Kasumi-1 (cell line): ENCODE measurements at places on chromosomes 16 and 17.

GRCh38 chr17:64634218-64634617, 27.9 kb downstream of the SMURF2 start:
- no peak for DNase-seq

GRCh38 chr16:24041834-24042631, 206.2 kb downstream of the PRKCB start:
- peak; percentile 54 for DNase-seq

GRCh38 chr16:68642436-68643101, 2.5 kb upstream of the CDH3 start:
- no peak for DNase-seq

DNA sequence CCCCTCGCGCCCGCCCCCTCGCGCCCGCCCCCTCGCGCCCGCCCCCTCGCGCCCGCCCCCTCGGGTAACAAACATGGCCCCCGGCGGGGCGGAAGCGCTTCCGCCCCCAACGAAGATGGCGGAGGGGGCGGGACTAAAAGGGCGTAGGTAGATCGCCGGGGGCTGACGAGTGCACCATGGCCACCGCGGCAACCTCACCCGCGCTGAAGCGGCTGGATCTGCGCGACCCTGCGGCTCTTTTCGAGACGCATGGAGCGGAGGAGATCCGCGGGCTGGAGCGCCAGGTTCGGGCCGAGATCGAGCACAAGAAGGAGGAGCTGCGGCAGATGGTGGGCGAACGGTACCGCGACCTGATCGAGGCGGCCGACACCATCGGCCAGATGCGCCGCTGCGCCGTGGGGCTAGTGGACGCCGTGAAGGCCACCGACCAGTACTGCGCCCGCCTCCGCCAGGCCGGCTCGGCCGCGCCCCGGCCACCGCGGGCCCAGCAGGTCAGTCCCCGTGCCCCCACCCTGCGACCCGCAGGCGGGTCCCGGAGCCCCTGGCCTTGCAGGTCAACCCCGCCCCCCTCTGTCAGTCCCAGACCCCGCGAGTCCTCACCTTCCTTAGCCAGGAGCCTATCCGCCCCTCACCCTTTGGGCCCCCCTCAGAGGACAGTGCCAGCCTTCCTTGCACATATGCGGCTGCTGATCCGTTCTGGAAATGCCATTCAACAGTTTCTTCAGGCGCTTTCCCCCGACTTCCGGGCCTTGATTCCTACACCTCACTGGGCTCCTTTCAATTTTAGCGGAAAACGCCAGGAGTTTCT, at the start of gene COG1:
COG1 (plus strand) TSS at position 162 of the 808 bp plus-strand sequence; CDS start at position 177, 15 bp downstream.
- DNase-seq: peak; percentile 71

DNA sequence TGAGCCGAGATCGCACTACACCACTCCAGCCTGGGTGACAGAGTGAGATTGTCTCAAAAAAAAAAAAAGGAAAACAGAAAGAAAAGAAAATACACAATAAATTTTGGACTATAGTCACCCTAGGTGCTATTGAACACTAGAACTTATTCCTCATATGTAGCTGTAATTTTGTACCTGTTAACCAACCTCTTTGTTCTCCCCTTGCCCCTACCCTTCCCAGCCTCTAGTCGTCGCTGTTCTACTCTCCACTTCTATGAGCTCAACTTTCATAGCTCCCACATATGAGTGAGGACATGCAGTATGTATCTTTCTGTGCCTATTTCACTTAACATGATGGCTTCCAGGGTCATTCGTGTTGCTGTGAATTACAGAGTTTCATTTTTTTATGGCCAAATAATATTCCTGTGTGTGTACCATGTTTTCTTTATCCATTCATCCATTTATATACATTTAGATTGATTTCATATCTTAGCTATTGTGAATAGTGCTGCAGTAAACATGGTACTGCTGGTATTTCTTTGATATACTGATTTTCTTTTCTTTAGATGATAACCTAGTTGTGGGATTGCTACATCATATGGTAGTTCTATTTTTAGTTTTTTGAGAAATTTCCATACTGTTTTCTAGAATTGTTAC, 28.3 kb downstream of the VPS35L start:
- DNase-seq: peak; percentile 29

DNA sequence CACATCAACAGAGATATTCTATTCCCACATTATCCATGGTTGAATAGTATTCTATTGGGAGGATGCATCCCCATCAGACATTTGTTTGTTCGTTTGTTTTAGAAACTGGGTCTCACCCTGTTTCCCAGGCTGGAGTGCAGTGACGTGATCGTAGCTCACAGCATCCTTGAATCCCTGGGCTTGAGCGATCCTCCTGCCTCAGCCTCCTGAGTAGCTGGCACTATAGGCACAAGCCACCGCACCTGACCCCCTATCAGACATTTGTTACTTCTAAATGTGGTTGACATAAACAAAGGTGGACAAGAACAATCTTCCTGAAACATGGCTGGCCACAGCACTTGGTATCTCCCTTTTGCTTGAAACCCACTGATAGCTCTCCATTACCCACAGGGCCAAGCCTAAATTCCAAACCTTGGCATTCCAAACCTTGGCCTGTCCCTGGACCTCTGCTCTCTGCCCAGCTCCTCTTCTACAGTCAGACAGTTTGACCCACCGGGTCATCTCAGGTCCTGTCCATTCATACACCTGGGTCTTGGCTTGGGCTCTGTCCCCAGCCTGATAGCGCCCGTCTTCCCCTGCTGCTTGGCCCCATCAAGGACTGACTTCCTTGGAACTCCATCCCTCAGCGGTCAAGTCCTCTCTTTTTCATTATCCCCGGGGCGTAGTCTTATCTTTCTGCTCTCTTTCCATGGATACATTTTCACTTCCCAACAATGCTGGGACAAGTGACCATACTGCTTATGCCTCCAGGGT, 1.5 kb upstream of the PRR29 start:
- no peak for DNase-seq

- DNase-seq: no peak
These were observed 2.8 kb downstream of the ETV4 start for GRCh38 chr17:43543300-43543699.

- DNase-seq: no peak
These were observed 72.9 kb downstream of the CYTH1 start for GRCh38 chr17:78709119-78709681.

- no peak for DNase-seq
These were observed 3.0 kb downstream of the FMNL1 start for GRCh38 chr17:45224671-45225050.

- DNase-seq: no peak
These were observed 13.3 kb downstream of the CRISPLD2 start for GRCh38 chr16:84833144-84833500.

- no peak for DNase-seq
These were observed 8.7 kb downstream of the C16orf87 start for GRCh38 chr16:46822270-46822669.

DNA sequence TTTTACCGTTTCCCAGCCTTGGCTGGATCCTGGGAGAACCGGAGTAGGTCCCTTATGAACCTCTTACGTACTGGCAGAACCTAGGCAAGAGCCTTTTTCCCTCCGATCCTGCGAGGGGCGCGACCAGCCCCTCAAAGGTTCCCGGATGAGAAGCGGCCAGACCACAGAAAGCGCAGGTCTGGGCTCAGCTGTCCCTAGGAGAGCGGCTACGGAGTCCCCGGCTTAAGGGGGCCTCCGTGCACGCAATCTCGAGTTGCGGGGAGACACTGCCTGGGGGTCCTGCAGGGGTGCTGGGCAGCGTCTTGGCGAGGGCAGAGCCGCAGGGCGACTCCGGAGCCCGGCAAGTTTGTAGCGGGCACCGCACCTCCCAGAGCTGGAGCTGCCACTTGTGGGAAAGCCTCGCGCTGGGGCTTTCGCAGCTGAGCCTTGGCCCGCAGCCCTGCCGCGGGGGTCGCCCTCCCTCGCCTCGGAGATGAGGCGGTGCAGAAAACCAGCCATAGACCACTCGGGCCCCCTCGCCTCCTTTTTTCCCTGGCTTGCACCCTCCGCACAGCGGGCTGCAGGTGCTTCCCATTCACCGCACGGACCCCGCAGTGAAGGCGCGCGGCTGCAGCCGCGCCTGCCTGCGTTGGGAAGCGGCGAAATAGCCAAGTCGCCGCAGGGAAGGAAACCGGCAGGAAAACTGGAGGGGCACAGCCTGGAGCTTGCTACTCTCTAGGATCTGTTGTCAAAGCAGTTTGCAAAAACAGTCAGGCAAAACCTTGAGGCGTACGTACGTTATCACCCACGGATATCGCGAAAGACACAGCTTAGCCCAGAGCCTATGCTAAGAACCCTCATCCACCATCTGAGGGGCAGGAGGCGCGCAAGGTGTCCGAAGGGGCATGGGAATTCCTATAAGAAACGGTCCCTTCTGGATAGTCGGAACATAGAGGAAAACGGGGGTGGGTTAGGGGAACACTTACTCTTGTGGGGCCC, 834 bp downstream of the CDH8 start:
- no peak for DNase-seq

- DNase-seq: peak; percentile 100
These were observed at the start of gene NARF for GRCh38 chr17:82458179-82458884. NARF (plus strand) TSS chr17:82458741; CDS start chr17:82458804, 63 bp downstream.

GRCh38 chr16:57192720-57193486, 6.8 kb downstream of the RSPRY1 start:
- DNase-seq: no peak

- DNase-seq: no peak
These were observed 201.7 kb downstream of the KATNIP start for GRCh38 chr16:27751676-27752075.

DNA sequence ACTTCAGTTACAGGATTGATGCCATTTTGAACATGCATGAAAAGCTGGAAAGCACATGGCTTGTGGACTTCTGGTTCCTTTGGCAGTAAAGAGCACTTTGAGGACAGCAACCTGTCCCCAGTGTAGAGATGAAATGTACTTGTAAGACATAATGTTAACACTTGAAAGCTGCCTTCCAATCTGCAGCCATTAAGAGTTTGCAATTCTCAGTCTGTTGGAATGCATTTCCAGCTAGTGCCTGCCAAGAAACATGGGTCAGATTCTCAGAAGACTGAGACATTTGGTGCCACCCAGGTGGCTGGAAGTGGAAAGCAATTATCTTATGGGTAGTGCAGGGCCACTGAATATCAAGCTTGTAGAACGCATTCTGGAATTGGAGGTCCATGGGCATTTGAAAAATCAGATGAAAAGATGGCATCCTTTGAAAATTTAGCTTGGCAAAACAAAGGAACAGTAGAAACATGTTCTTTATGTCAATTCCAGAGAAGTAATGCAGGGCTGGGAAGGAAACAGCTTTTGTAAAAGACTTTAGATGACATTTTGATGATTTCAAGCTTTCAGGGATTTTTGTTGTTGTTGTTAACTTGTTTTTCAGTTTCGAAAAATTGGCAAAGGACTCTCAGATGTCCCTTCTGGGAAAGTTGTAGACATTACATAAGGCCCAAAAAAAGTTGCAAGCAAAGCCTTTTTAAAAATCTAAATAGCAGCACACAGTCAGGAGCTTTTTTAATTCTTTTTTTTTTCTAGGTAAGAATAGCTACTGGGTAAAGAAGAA, 147.0 kb downstream of the ABCA8 start:
- no peak for DNase-seq

DNA sequence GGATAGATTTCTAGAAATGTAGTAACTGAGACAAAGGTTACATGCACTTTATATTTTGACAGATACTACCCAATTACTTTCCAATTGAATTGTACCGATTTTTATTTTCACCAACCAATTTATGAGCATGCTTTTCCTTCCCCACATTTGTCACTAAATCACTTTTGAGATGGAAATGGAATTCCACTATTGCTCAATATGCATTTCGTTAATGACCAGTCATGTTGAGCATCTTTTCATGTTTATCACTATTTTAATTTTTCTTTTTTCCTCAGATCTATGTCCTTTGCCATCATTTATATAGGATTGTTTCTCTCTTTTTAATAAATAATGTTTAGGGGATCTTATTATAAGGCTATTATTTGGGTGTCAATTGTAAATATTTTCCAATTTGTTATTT, 102.8 kb upstream of the SMIM36 start:
- DNase-seq: no peak

GRCh38 chr16:35523991-35524390, 2064.6 kb downstream of the TP53TG3F start:
- no peak for DNase-seq
